NCI-H510A (cell line): ENCODE measurements at places on chromosomes 2 and 18.

DNA sequence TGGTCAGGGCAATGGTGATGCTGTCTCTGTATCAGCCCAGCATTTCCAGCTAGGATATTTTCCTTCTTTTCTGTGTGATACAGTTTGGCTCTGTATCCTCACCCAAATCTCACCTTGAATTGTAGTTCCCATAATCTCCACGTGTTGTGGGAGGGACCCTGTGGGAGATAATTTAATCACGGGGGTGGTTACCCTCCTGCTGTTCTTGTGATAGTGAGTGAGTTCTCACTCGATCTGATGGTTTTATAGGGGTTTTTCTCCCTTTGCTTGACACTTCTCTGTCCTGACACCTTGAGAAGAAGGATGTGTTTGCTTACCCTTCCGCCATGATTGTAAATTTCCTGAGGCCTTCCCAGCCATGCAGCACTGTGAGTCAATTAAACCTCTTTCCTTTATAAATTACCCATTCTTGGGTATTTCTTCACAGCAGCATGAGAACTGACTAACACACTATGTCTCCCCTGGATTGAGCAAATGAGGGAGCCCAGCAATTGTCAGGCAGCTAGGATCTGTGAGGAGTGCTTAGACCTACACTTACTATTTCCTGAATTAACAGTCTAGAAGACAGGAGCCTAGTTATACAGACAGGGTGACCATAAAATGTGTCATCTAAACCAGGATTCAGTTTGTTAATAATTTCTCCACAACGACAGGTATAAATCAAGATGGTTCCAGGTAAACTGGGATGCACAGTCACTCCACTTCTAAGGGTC lies 6.0 kb downstream of the SCN2A start:
- DNase-seq, result no peak

DNA sequence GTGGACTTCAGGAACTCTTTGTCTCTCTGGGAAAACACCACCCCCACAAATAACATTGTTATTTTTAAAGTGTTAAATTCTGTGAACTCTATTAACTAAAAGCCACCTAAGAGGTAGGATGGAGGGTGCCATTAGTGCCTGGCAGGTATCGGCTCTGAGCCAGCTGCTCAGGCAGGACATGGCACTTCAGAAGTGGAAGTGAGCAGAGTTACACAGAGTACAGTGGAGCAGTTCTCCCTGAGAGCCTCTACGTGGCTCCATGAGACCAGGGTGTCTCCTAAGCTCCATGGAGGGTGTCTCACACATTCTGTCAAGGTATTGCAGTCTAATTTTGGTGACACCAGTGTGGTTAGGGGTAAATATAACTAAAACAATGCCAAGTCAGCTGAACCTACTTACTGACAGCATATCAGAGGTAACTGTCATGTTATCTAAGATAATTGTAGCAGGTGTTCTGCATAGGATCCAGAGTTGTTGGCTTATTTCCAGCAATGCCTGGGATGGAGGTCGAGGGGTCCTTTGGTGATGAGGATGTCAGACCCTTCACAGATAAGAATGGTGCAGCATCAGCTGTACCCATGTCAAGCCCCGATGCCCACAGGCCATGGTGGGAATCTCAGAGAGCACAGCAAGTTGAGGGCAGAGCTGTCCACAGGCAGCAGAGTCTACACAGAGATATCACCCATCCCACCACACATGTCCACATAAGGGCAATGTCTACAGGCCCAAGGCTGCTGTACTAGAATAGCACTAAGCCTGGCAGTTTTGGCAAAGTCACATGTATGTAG lies 8.6 kb upstream of the MALL start:
- peak; percentile 58 for DNase-seq

GRCh38 chr18:45621061-45621511 lies 5.8 kb downstream of the SLC14A2 start:
- DNase-seq, result no peak

GRCh38 chr2:209391776-209392401 lies 32.0 kb upstream of the MAP2 start:
- no peak for DNase-seq

GRCh38 chr2:232075080-232075479 lies 113.6 kb downstream of the DIS3L2 start:
- DNase-seq, result no peak

DNA sequence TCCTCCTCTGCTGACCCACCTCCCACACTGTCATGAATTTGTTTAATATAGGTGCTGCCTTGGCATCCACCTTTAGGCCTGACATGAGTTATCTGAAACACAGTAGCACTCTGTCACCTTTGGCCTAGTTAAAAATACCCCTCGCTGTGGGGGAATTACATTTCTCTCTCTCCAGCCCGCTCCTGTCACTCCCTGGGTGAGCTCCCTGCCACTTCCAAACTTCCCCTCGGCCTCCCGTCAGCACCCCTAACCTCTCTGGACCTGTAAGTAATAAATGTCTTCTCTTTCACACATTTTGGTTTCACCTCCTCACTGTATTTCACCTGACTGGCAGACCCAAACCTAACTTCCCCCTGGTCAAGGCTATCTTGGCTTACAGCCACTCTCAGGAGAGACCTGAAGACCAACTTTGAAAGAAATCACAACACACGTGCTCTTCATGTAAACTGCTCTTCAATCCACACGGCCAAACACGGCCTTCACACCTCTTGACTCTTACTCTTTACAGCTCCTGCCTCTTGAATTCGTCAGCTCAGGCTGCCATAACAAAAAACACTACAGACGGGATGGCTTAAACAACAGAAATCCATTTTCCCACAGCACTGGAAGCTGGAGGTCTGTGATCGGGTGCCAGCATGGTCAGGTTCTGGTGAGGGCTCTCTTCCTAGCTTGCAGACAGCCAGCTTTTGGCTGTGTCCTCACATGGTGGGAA lies 28.3 kb downstream of the REEP1 start:
- no peak for DNase-seq

DNA sequence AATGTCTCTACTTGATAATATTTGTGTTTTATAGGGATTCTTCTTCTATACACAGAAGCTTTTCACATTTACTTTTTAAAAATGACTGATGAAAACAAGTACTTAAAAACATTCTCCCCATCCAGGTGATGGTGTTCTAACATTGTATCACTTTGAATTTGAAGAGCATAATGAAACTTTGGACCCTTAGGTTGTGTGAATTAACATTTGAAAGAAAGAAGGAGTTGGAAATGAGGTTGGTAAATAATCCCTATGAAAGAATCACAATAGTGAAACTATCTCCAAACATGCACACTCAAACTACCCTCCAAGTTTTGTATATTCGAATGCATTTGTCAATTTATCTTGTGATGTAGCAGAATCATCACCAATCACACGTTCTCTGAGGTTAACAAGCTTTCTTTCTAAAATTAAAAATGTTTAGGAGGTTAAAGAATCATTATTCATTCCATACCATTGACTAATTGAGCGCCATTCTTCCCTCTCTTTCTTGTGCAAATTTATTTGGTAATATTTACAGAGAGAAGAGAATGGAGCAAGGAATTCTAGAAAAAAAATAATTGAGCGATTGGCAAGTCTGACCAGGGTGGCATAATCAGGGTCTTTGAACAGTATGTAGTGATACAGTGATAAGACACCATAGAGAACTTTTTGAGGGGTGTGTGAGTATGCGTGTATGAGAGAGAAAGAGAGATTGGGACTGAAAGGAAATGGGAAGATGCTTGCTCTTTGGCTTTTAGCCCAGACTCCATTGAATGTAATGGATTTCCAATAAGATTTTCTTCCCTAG lies 260.0 kb upstream of the NRXN1 start:
- DNase-seq, result no peak

DNA sequence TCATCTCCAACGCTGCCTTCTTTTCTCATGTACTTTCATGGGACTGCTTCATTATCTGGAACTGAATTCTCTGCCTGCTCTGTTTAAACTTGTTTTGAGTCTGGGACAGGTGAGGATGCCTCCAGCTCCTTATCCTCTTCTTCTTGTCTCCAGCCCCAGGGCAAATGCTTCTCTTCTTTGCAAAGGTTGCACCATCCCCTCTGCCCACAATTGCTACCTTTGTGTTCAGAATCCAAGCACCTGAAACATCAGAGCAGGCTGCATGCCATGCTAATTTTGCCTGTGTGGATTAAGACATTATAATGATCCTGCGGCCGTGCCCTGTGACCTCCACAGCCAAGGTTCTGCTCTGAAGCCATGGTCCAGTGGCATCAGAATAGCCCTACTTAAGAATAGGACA lies 309.5 kb downstream of the EPHA4 start:
- DNase-seq, result no peak

- DNase-seq, result no peak
These were observed 12.0 kb downstream of the SMARCAL1 start for GRCh38 chr2:216424274-216424673.

DNA sequence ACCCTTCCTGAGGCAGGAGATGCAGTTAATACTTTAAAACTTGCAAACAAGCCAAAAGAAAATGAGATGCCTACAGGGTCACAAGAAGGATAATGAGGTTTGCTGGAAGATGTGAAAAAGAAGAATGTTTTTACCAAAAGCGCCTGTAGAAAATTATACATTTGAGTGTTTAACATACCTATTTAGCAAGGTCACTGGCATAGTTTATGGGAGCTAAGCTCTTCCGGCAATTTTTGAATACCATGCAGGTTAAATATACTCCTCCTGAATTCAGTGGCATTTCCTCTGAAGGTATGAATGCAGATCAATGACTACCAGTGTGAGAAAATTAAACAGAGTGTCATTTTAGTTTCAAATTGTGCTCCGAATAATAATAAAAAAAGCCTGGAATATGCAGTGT lies 21.2 kb upstream of the MAP3K20 start:
- no peak for DNase-seq

DNA sequence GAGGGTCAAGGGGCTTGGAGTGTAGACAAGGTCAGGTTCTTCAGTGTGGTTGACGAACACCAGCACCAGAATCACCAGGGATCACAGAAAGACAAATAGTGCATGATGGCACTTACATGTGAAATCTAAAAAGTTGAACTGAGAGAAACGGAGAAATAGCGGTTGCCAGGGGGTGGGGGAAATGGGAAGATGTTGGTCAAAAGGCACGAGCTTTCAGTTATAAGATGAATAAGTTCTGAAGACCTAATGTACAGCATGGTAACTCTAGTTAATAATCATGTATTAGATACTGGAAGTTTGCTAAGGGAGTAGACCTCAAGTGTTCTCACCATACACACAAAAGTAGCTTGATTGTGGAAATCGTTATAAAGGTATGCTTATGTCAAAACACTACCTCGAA lies 43.7 kb upstream of the DARS1 start:
- DNase-seq, result no peak

DNA sequence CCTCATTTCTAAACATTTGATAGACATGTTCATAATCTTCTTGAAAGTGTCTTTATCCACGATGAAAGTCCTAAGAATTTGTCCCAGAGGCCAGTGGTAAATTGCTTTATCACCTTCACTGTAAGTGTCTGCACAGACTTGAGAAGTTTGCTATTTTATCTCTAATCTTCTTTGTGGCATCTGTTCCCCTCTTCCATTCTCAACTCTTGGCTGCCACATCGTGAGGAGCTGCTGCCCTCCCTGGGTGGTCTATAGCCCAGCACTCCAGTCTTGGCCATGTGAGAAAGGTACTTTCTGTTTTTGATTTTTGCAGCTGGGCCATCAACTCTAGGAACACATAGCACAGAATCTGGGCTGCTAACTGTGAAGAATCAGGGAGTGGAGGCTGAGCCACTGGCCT lies 45.5 kb downstream of the SLC14A2 start:
- no peak for DNase-seq

- DNase-seq, result no peak
These were observed 21.9 kb downstream of the ASXL2 start for GRCh38 chr2:25856377-25856776.

DNA sequence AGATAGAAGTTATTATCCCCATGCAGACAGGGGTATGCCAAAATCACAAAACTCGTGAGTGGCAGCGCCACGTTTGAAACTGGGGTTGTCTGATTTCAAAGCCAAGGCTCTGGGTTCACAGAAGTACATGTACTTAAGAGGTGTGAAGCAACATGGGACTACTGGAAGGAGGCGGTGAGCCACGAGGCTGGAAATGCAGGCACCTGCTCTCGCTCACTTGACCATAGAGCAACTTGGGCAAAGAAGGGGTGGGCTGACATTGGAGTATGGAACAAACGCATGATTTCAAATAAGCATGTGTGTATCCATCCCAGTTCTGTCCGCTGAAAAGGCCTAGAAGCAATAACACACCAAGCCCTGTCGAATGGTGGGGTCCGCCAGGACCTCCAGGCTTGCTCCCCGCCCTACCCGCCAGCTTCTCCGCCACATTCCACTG lies 593 bp upstream of the ACTR2 start:
- peak; percentile 10 for DNase-seq

DNA sequence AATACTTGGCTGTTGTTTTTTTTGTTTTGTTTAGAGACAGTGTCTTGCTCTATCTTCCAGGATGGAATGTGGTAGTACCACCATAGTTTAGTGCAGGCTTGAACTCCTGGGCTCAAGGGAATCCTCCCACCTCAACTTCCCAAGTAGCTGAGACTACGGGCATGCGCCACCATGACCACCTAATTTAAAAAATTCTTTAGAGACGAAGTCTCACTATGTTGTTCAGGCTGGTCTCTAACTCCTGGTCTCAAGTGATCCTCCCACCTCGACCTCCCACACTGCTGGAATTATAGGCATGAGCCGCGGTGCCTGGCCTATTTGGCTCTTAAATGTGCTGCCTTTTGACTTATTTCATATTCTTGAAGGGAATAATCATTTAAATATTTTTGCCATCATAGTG lies 60.1 kb downstream of the PTPN4 start:
- DNase-seq, result no peak

DNA sequence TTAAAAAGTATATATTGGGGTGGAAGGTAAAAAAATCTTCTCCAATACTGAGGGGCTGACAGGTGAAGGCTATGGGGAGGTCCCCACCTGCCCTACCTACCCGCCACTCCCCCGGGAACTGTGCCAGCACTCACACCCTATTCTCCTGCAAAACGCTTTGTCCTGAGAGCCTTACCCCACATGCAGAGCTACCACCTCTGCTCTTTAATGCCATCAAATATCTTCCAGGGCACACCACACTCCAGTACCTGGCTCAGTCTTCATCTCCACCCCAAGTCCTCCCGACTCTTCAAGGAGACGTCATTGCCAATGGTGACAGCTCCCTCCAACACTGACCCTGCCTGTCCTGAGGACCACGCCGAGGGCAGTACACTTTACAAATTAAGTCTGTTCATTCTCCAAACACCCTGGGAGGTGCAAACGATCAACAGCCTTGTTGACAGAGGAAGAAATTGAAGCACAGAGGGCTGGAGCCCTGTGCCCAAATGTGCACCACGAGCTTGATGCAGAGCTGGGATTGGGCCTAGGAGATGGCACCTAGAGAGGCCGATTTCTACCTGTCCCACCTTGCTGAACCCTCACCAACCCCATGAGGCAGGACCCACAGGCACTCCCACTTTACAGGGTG lies 6.0 kb upstream of the GPR55 start:
- no peak for DNase-seq

- DNase-seq, result no peak
These were observed 41.0 kb downstream of the AGAP1 start for GRCh38 chr2:235534678-235535422.

DNA sequence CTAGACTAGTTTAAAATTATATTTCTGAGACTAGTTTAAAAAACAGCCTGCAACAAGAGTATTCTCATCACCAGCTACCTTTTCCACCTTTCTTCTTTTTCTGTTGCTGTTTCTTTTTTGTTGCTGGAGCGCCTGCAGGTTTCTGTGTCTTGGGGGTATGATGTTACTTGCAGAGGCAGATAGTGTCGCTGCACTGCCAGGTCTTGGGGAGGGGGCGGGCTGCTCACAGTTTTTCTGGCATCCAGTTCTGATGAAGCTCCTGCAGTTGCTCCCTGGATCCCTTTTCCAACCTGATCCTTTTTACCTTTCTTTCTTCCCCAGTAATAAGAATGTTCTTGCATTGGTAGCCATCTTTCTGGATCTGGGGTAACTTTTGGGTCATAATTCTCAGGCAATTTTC lies 8.0 kb upstream of the C18orf32 start:
- no peak for DNase-seq

- DNase-seq, result no peak
These were observed 15.2 kb upstream of the CETN1 start for GRCh38 chr18:564708-565561.
